ENCODE measurements at places on chromosomes 2 and 18. TPM values are rescaled to one million over a fixed set of nuclear protein-coding genes. Genes with fewer than 3 reads are reported as not detected.

Gene AQP4
- total RNA-seq, result not detected

Gene LAPTM4A
- total RNA-seq, result 174 TPM

Gene STPG4
- not detected for total RNA-seq

Gene NAT8
- total RNA-seq, result not detected

Gene ITM2C
- total RNA-seq, result 31.2 TPM

Gene TIMM21
- total RNA-seq, result 36.8 TPM

Gene COL6A3
- total RNA-seq, result 465 TPM

Gene DQX1
- not detected for total RNA-seq

Gene CNRIP1
- 28.5 TPM for total RNA-seq

Gene XPO1
- total RNA-seq, result 173 TPM

Gene SF3B1
- 337 TPM for total RNA-seq

Gene BOLL
- not detected for total RNA-seq

Gene SRSF7
- total RNA-seq, result 201 TPM

Gene MZT2B
- total RNA-seq, result 203 TPM

Gene DES
- total RNA-seq, result 22.6 TPM

Gene SH3RF3
- 0.82 TPM for total RNA-seq

Gene UBR3
- 24.5 TPM for total RNA-seq

Gene DYNAP
- total RNA-seq, result not detected

Gene CYP26B1
- total RNA-seq, result 5.4 TPM

Gene KCNG3
- total RNA-seq, result 0.91 TPM

Gene QPCT
- 3.4 TPM for total RNA-seq

Gene PTCD3
- total RNA-seq, result 78.4 TPM

Gene MMADHC
- total RNA-seq, result 282 TPM

Gene TCF7L1
- total RNA-seq, result 0.46 TPM

Gene REG3A
- total RNA-seq, result not detected

Gene CRYGD
- not detected for total RNA-seq

Gene PLGLB2
- 7.0 TPM for total RNA-seq

Gene SERPINB12
- not detected for total RNA-seq

Gene POTEJ
- total RNA-seq, result not detected

Gene SLC16A14
- total RNA-seq, result 2.1 TPM

Gene DUSP2
- 4.9 TPM for total RNA-seq

Gene POTEI
- total RNA-seq, result 0.13 TPM

Gene TBR1
- not detected for total RNA-seq

Gene TACR1
- total RNA-seq, result not detected

Gene SULT1C2
- total RNA-seq, result not detected

Gene ZNF892
- 0.74 TPM for total RNA-seq

Gene CD226
- 0.10 TPM for total RNA-seq

Gene ARL4C
- 0.91 TPM for total RNA-seq

Gene FOXI3
- total RNA-seq, result not detected

Gene ANO7
- total RNA-seq, result not detected

Gene NT5DC4
- total RNA-seq, result not detected

Gene PJVK
- 1.4 TPM for total RNA-seq

Gene ZNF396
- 0.10 TPM for total RNA-seq

Gene SCYGR1
- total RNA-seq, result not detected

Gene C2orf66
- not detected for total RNA-seq

Gene KCNIP3
- 14.1 TPM for total RNA-seq

Gene MALT1
- 24.6 TPM for total RNA-seq

Gene SRD5A2
- total RNA-seq, result not detected

Gene PTRHD1
- 32.1 TPM for total RNA-seq

Gene SMIM21
- not detected for total RNA-seq

Gene WNT6
- total RNA-seq, result not detected
